M059J (cell line): ENCODE measurements at places on chromosomes 12 and 14. TPM values are rescaled to one million over a fixed set of nuclear protein-coding genes. Genes with fewer than 3 reads are reported as not detected.

- peak; percentile 11 for DNase-seq
Observed at GRCh38 chr14:77986773-77987172, 183.4 kb upstream of the NRXN3 start.

GPR135 gene
- 0.79 and 1.3 TPM in 2 replicates for total RNA-seq

MUCL1 gene
- not detected in 2 replicates for total RNA-seq

GALNT16 gene
- 0.20 and 0.30 TPM in 2 replicates for total RNA-seq

DNA sequence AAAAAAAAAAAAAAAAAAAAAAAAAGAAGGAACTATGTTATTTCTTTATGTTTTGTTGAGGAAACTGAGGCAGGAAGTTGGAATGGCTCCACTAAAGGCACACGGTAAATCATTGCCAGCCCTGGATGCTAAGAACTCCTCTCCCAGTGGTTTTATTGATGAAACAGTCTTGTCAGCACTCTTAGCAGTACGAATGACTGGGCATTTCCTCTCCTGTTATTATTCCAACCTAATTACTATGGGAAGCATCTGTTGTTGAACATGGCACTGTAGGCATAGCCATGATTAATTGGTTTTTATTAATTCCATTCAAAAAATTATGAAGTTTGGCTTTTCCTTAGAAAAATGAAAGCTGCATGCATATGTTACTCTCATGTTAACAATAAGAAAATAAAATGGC lies 1387.1 kb upstream of the TMEM132C start:
- no peak for DNase-seq

DLGAP5 gene
- 78.0 and 101 TPM in 2 replicates for total RNA-seq

GRCh38 chr14:96274122-96274521 lies 18.1 kb downstream of the BDKRB1 start:
- no peak for DNase-seq

DNA sequence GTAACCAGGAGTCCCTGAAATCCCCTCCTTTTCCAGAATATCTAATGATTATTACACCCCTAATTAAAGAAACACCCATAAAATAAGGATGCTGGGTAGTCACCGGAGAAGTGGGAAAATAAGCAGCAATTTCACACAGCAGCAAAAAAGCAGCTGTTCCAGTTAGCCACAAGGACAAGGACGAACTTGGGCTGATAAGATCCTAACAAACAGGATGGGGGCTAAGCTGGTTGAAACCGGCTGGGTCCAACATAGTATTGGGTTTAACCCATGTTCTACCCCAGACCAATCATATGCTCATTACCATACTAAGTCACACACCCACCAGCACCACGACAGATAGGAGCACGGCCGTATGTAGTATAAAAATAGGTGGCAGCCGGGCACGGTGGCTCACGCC lies 100.7 kb downstream of the RPL10L start:
- DNase-seq, result no peak

GRCh38 chr12:120584343-120585149 lies 3.3 kb upstream of the POP5 start:
- peak; percentile 32 for DNase-seq

DNA sequence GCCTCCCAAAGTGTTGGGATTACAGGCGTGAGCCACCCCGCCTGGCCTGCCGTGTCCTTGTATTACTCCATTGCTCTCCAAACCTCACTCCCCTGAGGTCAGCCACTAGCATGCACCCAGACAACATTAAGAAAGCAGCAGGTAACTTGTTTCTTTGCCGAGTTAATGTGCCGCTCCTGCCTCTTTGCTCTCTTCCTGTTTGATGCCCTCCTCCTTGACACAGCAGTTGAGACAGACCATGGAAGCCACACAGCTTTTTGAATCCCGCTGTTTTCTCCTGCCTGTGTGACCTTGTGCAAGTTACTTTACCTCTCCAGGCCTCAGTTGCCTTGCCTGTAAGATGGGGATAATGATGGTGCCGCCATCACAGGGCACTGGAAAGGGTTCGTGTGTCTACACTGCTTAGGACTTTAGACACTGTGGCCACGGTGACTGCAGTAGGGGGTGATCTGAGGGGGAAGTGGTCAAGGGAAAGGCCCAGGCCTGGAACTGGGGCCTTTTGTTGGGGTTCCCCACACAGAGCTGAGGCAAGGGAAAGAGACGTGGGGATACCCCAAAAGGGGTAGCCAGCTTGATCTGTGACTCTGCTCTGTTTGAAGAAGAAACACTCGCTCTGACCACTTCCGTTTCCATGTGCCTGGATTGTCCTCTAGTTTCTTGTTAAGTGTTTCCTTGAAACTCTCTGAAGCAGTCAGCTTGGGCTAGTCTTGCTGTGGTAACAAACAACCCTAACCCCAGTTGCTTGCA lies 69.3 kb downstream of the RIN3 start:
- no peak for DNase-seq

MEG3 gene
- 16.3 and 21.9 TPM in 2 replicates for total RNA-seq

CD27 gene
- total RNA-seq, result not detected in 2 replicates

HCAR1 gene
- not detected in 2 replicates for total RNA-seq

DNA sequence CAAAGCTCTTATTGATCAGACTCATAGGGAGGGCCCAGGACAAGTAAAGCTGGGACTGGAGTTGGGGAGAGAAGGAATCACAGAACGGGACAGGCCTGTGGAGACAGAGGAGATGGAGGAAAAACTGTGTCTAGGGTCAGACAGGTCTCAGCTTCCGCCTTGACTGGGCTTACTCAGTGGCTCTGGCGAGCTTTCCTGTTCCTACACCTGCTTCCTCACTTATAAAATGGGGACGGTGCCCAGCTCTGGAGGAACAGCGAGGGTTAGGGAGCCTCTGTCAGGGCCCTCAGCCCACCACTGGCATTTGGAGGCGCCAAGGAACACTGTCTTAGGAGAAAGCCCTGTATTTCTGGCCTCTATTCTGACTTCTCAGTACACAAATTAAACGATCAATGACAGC lies 34.7 kb downstream of the SETD3 start:
- DNase-seq, result no peak

DNA sequence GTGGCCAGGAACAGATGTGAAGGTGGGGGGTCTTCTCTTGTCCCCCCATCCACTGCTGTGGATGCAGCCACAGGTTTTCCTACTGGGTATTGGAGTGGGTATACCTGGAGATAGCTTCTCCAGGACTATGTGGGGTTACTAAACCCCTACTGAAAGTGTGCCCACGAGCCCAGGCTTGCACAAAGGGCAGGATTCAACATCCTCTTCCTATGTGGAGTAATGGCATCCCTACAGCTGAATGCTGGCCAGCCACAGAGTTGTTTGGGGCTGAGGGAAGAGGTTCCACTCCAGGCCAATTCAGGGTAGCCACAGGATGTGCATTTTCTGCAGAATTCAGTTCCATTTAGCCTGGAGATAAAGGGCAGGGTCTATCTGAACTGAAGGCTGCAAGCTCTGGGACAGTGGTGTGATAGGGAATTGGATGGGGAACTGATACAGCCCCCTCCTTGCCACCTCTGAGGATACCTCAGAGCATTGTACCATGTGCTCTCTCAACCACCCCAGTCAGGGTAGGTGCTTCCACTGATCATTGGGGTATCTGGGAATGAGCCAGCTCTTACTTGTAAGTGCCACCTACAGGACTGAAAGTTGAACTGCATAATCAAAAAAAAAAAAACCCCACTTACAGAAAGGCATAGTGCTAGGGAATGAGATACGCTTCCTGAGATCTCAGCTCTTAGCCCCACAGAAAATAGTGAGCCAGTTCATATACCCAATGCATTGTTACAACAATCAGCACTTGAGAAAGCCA lies 187.1 kb downstream of the KITLG start:
- peak; percentile 44 for DNase-seq

DNA sequence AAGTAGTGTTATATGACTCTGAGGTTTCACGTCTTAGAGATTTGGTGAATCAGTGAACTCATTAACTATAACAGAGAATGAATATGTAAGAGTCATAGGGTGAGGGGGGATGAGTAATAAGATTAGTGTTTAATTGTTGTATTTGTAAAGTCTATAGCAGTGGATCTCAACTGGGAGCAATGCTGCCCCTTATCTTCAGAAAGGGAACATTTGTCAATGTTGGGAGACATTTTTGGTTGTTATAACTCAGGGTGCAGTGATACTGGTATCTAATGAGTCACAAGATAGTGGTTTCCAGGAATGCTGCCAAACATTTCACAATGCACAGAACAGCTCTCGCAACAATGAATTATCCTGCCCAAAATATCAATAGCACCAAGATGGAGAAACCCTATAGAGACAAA lies 1193.7 kb downstream of the GALC start:
- peak; percentile 7 for DNase-seq

HOXC6 gene
- total RNA-seq, result 2.5 and 5.2 TPM in 2 replicates

DNA sequence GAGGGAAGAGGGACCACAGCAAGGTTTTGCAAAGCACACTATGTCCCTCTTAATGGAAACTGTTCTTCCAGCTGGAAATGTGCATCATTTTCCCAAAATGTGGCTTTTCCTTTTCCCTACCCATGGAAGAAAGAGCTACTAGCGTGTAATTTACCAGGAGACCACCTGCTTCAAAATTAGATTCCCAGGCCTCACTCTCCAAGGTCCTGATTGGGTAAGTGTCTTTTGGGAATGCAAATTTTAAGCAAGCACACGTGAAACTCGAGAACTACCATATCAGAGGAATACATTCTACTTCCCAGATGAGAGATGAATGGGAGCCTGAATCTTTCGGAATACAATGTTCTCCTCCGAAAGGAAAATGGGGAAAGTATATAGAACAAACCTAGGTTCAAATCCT lies 201.6 kb upstream of the NOS1 start:
- DNase-seq, result no peak

DNA sequence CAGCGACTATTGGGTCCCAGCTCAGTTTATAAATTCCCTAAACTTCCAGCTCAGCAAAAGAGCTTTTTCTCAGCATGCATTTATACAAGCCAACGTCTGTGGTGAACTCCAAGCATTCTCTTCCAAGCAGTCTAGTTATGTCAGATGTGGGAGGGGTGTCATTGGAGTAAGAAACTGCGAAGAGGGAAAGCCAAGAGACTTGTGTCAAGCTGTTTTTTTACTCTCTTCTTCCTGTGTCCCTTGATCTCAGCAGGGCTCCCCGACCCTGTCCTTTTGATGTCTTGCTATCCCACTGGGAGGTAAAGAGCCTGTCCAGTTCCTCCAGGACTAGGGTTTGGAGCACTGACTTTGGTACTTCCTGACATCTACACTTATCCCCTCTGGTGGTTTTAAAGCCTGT lies 69.0 kb downstream of the PPM1H start:
- DNase-seq, result peak; percentile 62

DNA sequence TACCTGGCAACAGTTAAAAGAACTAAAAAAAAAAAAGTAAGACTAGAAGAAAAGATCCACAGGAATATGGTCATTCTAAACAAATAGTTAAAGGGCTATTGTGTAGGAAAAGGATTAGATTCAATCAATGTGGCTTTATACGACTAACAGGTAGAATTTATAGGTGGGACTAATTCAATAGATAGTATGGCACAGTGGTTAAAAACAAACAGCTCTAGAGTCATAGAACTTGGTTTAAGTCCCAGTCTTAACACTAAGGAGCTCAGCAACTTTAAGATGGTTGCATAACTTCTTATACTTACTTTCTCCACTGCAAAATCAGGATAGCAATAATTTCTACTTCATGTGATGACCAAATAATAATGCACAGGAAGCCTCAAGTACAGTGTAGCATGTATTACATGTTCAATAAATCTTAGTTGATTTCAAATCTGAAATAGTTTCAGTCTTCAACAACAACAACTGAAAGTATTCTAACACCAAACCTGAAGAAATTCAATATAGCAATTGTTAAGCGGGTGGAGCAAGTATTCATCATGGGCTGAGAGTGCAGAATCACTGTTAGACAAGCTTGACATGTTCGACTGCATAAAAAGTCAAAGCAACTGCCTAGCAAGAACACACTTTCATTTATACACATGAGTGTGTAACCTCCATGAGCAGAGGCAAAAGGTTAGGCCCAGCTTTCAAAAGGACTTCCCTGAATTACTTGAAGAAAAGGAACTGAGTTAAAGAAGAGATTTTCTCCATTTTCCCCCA lies 50.4 kb downstream of the ITPR2 start:
- DNase-seq, result no peak

DNA sequence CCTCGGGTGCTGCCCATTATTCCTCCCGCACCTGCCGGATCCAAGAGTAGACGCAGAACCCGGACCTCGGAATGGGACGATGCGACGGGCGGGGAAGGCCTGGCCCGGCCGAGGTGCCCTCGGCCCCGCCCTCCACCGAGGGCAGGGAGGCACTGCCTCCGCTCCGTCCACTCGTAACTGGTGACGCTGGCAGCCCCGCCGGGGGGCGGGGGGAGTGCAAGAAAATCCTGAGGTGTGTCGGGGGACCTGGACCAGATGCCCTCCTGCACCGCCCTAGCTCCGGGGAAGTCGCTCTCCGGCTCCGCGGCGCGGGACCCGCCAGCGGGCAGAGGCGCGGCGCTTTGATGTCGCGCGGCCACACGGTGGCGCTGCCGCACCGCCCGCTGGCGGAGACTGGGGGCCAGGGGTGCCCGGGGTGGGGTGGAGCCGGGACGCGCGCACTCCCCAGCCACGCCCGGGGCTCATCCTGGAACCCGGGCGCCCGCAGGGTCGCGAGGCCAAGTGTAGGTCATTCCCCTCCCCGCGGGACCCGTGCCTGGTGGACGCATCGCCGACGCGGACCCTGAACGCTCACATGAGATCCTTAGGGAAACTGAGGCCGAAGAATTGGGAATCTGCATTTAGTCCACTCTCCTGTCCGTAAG lies 202.8 kb downstream of the TTC8 start:
- peak; percentile 24 for DNase-seq

DNA sequence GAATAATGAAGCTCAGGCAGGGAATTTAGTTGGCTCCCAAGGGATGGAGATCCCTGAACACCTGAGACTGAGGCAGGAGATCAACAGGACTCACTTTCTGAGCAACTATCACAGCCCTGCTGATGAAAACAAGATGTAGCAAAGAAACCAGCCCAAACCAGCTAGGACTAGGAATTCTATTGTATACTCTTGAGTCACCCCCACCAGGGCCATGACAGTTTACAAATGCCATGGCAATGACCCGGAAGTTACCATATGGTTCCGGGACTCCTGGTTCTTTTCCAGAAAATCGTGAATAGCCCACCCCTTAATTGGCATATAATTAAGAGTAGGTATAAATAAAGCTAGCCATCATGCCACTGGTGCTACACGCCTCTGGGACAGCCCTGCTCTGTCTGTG lies 46.0 kb upstream of the OASL start:
- no peak for DNase-seq

GRCh38 chr12:114248527-114248926 lies 157.4 kb downstream of the TBX5 start:
- DNase-seq, result peak; percentile 7

DNA sequence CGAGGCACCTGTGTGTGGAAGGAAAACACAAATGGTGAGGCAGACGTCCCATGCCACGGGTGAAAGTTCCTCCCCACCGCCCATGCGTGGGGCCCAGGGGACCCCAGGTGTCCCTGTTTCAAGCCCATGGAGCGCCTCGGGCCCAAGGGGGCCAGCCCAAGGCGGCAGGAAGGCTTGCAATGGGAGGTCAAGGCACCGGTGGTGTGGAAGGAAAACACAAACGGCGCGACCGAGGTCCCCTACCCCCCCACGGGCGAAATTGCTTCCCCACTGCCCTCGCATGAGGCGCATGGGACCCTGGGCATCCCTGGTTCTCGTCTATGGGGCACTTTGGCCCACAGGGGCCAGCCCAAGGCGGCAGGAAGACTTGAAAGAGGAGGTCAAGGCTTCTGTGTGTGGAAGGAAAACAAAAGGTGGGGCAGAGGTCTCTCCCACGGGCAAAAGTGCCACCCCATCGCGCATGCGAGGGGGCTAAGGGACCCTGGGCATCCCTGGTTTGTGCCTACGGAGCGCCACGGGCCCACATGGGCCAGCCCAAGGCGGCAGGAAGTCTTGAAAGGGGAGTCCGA lies 379.4 kb downstream of the ALG10 start:
- no peak for DNase-seq
